ENCODE measurements at places on chromosomes 1 and 21. TPM values are rescaled to one million over a fixed set of nuclear protein-coding genes. Genes with fewer than 3 reads are reported as not detected.
A peak's percentile ranks its signal among the peaks of the same experiment; 100 is the strongest.

DNA sequence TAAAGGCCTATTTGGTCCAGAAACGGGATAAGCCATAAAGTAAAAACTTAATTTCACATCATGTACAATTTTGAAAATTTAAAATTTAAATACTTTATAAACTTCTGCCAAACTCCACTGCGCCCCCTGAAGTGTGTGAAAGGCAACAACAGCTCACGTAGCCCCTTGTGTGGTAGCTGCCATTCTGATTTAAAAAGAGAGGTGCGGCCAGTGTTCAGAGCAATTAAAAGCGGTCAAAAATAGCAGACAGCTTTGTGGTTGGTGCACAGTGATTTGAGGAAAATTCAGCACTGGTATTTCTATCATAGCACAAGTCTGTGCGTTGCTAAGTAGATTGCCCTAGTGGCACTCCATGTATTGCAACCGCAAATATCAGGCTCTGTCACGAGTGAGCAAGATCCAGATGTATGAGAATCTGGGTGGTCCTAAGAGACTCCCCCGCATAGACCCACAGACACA lies 122.5 kb downstream of the ATG4C start:
- no peak for DNase-seq

DNA sequence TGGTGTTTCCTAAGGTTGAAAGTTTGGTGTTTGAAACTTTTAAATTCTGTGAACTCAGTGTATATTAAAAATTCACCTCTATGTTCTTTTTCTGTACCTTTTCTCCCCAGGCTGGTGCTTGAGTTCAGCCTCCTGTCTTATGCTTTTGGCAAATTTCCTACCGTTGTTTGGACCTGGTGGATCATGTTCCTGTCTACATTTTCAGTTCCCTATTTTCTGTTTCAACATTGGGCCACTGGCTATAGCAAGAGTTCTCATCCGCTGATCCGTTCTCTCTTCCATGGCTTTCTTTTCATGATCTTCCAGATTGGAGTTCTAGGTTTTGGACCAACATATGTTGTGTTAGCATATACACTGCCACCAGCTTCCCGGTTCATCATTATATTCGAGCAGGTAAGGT lies 24.9 kb upstream of the AXDND1 start:
- DNase-seq, result no peak

DNA sequence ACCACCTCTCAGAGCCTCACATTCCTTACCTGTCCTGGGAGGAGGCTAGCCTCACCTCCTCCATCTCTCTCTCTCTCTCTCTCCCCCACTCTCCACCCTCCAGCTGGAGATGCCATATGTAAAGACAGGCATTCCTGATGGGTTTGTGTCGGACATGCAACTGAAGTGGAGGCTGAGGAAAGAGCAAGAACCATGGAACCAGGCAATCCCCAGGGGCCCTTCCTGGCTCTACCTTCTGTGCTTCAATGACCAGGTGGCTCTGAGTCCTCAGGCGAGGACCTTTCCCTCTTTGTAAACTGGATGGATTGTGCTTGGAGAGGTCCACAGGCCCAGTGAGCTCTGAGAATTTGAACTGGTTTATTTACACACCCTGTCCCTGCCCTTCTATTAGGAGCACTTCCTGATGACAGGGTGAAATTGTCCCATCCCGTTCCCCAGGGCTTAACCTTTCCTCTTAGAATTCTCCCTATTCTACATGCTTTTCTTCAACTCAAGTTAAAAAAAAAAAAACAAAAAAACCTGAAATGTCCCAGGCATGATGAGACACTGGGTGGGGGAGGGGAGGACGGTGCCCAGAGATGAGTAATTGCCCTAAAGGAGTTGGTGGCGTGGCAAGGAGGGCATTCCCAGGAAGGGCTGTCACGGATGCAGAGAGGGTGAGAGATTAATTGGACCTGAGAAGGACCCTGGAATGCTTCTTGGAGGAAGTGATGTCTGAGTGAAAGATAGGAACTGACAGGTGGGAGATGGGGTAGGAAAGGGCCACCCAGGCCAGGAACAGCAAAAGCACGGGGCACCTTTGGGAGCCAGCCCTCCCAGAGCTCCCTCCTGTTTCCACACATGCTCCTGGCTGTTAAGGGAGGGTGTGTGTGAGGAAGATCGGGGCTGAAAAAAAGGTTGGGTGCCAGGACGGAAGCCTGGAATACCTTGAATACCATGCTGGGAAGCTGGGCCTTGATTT lies 50.2 kb upstream of the WASF2 start:
- no peak for DNase-seq

- DNase-seq, result no peak
Measured at GRCh38 chr1:63704443-63704842, 69.4 kb upstream of the ROR1 start.

DNA sequence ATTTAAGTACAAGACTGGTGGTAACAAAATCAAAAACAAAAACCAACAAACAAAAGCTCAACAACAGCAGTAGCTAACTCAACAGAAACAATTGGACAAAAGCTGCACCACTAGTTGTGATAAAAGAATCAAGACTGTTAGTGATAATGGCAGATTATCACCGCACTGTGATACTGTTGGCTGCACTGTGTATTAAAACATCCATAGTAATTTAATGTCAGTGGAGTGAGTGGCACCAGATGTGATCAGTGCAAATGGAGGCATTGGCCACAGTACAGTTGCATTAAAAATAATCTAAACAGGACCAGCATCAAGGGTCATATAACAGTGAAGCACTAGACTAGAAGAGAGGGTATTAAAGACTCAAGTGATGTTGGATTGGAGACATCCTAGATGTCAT lies 1341.3 kb downstream of the MRPL39 start:
- DNase-seq, result no peak

GRCh38 chr1:151243683-151244216 lies 10.8 kb upstream of the PSMD4 start:
- no peak for DNase-seq

GRCh38 chr21:15152591-15152990 lies 87.8 kb upstream of the NRIP1 start:
- no peak for DNase-seq

DNA sequence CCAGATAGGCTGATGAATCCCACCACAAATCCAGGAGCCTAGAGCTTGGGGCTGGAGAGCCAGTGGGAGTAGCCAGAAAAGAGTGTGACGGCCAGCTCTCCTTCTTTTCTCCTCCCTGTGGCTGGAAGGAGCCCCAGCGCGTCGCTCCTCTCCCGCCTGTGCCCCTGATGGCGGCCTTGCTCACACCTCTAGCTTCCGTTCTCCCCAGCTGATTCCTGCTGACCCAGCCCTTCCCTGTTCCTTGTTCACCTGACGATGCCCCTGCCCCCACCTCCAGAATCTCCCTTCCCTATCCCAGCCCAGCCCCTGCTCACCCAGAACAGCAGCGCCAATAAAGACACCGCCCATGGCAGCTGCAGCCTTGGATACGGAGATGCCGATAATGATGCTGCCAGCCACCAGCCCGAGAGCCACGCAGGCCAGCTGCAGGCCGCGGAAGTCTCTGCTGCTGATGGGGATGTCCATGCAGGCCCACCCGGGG lies 656 bp downstream of the KNCN start:
- no peak for DNase-seq

DNA sequence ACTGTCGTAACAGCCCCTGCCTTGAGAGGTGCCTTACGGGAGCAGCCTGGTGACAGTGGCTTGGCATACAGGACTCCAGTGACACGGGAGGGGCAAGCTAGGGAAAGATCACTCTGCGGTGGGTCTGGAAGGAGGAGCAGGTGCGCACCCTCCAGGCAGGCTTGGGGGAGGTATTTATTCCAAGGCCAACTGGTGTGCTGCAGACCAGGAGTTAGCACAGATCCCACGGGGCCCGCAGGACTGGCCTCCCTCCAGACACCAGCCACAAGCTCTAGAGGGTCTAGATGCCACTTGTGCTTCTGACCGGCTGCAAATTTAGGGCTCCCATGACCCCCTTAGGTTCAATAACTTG lies 22.1 kb downstream of the PSEN2 start:
- DNase-seq, result no peak

DNA sequence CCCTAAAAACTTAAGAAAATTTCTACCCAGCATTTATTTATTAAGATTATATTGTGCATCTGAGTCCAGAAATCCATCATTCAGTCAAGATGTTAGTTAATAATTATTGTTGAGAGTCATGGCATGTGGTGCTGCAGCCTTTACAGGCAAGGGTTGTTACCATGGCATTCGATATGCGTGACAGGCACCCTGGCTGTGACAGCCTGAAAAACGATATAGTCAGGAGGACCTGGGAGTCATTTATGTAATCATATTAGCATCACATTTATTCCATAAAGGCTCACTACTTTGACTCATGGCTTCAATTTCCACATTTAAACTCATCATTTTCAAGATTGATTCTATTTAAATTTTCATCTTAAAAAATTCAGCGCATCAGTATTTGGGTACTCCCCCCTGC lies 68.0 kb downstream of the CACHD1 start:
- no peak for DNase-seq

GRCh38 chr1:181131255-181131941 lies 42.9 kb downstream of the IER5 start:
- DNase-seq, result no peak

- no peak for DNase-seq
Measured at GRCh38 chr1:38153066-38153777, 106.6 kb upstream of the POU3F1 start.

DNA sequence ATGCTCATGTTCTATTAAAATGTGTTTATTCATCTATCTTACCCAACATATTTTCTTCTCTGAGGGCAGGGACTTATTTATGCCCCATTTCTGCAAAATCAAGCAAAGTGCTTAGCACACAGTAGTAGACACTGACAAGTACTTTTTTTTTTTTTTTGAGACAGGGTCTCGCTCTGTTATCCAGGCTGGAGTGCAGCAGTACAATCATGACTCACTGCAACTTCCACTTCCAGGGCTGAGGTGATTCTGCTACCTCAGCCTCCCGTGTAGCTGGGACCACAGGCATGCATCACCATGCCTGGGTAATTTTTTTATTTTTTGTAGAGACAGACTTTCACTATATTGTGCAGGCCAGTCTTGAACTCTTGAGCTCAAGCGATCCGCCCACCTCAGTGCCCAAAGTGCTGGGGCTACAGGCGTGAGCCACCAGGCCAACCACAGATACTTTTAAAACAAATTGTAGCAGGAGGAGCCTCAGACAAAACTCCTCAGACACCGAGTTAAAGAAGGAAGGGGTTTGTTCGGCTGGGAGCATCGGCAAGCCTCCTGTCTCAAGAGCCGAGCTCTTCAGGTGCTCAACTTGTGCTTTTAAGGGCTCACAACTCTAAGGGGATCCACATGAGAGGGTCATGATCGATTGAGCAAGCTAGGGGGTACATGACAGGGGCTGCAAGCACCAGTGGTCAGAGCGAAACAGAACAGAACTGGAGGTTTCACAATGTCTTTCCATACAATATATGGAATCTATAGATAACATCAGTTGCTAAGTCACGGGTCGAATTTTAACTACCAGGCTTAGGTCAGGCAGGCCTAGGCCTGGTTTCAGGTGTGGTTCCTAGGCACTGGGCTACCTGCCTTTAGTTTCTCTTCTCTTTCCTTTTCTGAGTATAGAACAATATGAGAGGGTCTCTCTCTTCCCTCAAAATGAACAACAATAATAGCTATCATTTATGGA lies 5.7 kb upstream of the TMEM167B start:
- no peak for DNase-seq

- DNase-seq, result no peak
Measured at GRCh38 chr1:207444514-207445217, 9.5 kb upstream of the CR2 start.

DNA sequence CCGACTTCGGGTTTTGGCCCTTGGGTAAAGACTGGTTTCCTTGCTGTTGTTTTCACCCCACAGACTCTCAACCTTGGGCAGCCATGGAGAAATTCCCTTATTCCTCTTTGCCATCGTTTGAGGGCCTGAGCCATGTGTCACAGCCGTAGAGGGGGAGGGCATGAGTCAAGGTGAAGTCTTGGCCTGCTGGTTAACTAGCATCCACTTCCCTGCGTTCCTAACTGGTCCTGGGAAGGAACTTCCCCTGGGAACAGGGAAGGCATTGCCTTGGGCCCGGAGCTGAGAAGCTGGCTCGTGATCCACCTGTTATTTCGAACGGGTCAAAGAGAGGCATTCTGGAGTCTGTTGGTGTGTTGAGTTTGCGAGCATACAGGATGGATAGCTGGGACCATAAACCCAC lies 464.9 kb downstream of the CAMTA1 start:
- no peak for DNase-seq

DNA sequence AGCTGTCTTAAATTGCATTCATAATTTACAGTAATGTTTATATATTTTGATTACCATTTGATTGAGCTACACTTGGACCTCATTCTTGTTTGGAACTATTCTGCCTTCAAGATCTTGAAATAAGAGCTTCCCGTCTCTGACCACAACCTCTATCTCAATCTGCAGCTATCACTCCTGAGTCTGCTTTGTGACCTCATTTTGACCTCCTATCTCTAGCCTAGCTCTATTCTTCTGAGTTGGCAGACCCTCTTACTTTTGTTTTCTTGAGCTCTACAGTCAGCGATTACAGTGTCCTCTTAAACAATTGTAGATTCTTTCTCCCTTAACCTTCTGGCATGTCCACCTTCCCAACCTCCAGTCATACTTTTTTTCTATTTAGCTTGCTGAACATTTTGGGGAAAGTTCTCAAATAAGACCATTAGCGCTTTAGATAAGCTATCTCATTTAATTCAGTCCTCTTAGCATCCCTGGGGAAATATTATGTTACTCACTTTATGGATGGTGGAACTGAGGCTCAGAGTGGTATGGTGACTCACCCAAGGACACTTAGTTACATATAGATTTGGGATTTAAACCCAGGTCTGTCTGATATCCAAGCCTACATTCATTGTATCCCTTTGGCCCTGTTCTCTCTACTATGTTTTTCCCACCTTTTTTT lies 19.1 kb downstream of the RPAP2 start:
- peak; percentile 83 for DNase-seq

GRCh38 chr1:91036894-91037829 lies 15.3 kb upstream of the ZNF644 start:
- DNase-seq, result no peak

GIPC2 gene
- total RNA-seq, result 26.1 TPM

LGR6 gene
- not detected for total RNA-seq

SRSF10 gene
- 91.4 TPM for total RNA-seq

CLCNKA gene
- not detected for total RNA-seq

DNALI1 gene
- 2.0 TPM for total RNA-seq

ATAD3C gene
- 0.20 TPM for total RNA-seq

ASCL5 gene
- not detected for total RNA-seq

SYT11 gene
- total RNA-seq, result 53.4 TPM

TIMM17A gene
- total RNA-seq, result 108 TPM
